ENCODE measurements at places on chromosomes 2 and 18.

DNA sequence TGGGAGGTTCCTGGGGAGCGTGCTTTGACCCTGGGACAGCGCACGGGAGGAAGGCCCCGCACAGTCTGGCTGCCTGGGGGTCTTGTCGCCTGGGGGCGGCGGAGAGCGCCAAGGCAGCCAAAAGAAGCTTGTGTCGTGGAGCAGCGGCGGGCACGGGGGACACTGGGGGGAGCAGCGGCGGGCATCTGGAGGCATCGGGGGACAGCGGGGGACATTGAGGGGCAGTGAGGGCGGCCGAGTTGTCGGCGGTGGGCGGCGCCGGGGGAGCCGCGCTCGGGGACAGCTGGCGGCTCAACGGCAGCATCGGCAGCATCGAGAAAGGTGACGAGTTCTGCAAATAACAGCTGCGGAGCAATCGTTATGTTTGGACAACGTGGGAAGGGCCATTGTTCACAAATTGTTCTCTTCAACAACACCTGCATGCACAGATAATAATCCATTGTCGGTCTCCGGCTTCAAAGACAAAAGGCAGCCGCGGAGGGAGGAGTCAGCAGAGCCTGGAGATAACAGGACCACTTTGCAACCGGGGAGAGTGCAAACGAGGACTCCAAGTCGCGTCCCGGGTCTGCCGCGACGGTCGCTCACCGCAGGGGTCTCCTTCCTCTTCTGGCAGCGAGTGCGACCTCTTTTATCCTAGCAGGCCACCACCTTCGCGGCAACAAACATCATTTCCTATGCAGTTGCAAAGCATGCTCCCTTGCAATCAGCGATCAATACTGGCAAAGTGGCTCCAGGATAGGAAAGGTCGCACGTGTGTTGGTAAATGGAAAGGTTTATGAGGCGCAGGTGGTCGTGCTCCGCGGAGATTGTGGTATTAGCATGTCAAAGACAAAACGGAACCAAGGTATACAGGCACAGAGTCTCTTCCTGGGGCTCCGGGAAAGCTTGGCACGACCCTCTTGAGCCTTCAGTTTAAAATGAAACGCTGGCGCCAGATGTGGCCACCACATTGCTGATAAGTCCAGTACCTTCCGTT lies 132.3 kb upstream of the DLX2 start:
- no peak for DNase-seq

DNA sequence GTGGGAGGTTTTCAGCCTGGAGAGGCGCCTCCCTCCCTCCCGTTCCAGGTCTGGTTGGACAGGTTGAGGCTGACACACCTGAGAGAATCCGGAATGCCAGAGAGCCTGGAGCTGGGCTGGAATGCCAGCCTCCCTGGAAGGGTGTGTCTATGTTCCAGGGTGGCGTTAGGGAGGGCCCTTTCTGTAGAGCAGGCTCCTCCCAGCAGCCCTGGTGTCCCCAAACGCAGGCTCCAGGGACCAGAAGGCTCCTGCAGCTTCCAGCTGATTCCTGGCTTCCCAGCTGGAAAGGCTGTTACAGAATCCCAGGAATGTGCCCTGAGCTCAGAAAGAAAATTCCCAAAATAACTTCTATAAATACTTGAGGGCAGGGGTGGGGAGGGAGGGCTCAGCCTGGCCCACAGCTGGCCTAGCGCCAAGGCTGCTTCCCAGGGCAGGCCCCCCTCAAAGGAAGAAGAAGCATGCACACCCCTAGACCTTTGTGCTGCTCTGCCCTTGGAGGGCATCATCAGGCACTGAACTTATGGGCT lies 85.4 kb downstream of the STPG4 start:
- DNase-seq, result peak; percentile 93

- DNase-seq, result peak; percentile 61
Observed at GRCh38 chr18:45059695-45060094, 379.0 kb downstream of the SETBP1 start.

DNA sequence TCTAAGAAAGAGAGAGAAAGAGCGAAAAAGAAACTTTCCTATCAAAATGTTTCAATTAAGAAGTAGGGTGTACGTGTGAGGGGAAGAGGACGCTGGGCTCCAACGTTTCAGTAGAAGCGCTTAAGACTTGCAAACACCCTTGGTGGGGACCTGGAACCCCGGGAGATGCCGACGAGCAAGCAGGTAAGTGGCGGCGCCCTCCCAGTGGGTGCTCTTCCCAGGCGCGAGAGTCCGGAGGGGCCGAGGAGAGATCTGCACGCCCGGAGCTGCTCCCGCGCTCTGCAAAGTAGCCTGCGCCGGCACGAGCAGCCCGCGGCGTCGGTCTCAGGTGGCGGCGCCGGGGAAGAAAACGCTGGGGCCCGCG lies 678 bp upstream of the OTX1 start:
- no peak for DNase-seq

- DNase-seq, result no peak
Observed at GRCh38 chr2:105775809-105776559, 31.3 kb downstream of the NCK2 start.

DNA sequence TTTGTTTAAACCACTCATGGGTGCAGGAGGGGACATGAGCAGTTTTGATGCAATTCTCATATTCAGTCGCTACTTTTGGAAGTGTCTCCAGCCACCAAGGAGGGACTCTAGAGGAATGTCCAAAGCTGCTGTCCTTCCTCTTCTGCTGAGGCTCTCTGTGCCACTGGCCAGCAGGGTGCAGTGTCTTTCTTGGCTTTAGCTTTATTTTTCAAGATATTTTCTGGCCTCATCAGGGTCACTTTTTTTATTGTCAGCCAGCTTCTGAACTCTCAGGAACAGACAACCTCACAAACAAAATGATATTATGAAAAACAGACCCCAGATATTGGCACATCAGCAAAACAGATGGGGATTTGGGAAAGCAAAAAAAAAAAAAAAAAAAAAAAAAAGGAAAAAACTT lies 289.3 kb upstream of the ZSWIM2 start:
- DNase-seq, result peak; percentile 63

- DNase-seq, result no peak
Observed at GRCh38 chr18:49067071-49067470, 116.3 kb upstream of the SMAD7 start.

GRCh38 chr2:197028230-197028629 lies 101.7 kb upstream of the PGAP1 start:
- DNase-seq, result peak; percentile 84

GRCh38 chr2:222736301-222736700 lies 64.8 kb downstream of the MOGAT1 start:
- no peak for DNase-seq

- no peak for DNase-seq
Observed at GRCh38 chr2:11835403-11835802, 89.0 kb downstream of the LPIN1 start.

GRCh38 chr18:36187193-36187825 lies at the start of gene MOCOS:
TSS of gene MOCOS (plus strand) at chr18:36187497. CDS start at chr18:36187540, 43 bp downstream.
- peak; percentile 87 for DNase-seq
